Osteocyte (in vitro differentiated cells): ENCODE measurements at places on chromosomes 1 and 21. TPM values are rescaled to one million over a fixed set of nuclear protein-coding genes. Genes with fewer than 3 reads are reported as not detected.

DNA sequence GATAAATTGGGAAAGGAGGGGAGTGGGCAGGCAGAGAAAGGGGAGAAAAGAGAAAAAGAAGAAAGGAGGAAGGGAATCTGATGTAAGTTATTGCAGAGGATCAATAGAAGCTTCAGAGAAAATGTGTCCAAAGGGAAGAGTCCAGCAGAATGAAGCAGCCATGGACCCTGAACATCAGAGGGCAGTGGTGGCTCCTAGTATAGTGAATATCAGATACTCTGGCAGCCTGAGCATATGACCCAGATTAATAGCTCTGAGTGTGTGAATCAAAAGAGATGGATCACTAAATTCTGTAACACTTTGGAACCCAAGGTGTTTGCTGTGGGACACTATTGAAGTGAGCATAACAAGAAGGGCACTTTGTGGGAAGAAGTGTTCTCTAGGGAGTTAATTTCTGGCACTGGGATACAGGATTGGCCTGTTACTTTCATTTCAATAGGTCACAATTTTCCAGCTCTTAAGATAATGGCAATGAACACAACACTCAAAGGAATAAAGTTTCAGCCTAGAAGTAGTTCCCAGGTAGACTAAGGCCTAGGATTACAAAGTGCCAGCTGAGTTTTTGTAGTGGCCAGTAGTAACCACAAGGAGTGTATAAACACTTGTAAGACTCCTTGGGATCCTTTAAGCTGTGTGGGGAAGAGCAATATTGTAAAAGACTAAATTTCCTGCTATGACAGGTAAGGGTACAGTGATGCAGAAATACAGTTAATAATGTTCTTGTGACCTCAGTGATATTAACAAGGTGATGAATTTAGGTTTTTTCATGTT, 164.5 kb upstream of the BEND5 start:
- no peak for DNase-seq

Gene MXRA8
- total RNA-seq = 440 and 449 TPM in 2 replicates

Gene RNU1-3
- 2,650 and 2,859 TPM in 2 replicates for total RNA-seq

Gene KCNAB2
- total RNA-seq = 9.3 and 10.4 TPM in 2 replicates

GRCh38 chr21:44533891-44534627, 5.9 kb downstream of the KRTAP10-1 start:
- DNase-seq = no peak

GRCh38 chr1:17112496-17113236, 6.6 kb downstream of the PADI2 start:
- DNase-seq = no peak

DNA sequence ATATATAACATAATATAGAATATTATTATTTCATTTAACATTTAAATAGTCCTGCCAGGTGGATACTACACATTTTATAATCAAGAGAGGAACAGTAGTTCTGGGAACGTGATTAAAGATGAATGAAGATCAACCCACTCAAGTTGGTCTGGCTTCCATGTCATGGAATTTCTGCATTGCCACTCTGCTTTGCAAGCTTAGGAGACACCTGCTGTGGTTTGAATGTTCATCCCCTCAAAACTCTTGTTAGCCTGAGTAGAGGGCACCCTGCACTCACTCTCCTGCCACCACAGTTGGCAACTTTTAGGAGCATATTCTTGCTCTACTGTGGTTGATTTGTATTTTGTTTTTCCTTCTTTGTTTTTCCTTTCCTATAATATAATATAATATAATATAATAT, 153.2 kb downstream of the GLUL start:
- no peak for DNase-seq

GRCh38 chr1:59384443-59384842, 87.5 kb downstream of the FGGY start:
- no peak for DNase-seq

DNA sequence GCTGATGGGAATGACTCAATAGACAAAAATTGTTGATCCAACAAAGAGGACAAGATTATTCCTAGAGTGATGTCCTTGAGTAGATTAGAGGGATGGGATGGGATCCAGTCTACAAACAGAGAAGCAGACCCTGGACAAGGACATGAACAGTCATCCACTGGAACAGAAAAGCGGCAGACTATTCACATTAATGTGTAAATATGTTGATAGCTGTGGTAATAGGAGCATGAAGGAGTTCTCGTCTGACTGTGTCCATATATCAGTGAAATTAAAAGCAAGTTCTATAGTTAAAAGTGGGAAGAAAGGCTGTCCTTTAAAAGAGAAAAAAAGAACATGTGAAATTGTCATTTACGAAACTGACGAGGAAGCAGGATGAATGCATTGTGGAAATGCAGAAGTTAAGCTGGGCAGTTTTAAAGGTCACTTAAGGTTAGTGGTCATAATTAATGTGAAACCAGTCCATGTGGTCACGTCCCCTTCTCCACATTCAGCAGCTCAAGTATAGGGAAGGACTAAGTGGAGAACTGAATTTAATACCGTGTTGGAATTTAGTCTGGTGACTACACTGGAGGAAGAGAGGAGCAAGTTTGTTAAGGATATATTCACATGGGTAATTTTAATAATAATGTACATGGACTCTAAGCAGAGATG, 62.1 kb downstream of the PIK3R3 start:
- DNase-seq = no peak

GRCh38 chr1:169999331-169999741, 75.2 kb downstream of the KIFAP3 start:
- DNase-seq = no peak

DNA sequence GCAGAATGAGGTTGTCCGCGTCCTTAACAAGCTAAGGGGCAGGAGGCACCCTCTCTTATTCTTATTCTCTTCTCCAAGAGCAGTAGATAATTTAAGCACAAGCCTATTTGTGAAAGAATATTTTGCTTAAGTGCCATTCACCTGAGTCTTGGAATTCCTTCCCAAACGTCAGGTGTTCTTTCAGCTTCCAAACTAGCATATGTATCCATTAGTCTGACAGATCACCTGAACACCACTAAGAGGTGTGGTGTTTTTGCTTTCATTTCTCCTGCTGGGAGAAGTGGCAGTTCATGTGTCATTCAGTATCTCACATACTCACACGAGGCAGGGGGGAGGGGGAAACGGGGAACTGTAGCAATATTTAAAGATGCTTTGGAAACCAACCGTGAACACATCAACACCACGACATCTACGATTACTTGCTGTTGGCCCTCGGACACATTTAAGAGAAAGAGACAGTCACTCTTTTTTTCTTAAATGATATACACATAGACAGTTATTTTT, 45.5 kb upstream of the RBM15 start:
- DNase-seq = no peak

Gene SPRR1A
- total RNA-seq = not detected in 2 replicates

Gene PPIAL4G
- total RNA-seq = not detected in 2 replicates

Gene CFHR1
- total RNA-seq = not detected in 2 replicates

DNA sequence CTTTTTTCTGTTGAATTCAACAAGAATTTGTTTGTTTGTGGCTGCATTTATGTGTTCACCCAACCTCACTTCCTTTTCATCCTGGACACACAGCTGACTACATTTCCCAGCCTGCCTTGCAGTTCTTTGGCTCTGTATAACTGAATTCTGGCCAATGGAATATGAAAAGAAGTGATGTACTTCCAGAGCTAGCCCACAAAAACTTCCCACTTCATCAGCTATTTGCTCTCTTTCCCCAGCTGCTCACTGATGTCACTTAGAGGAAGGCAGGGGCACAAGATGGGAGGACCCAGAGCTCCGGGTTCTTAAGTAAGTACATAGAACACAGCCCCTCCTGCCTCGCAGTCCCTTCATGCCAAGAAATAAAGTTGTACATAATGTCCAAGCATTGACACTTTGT, 235.0 kb upstream of the FGGY start:
- DNase-seq = no peak

DNA sequence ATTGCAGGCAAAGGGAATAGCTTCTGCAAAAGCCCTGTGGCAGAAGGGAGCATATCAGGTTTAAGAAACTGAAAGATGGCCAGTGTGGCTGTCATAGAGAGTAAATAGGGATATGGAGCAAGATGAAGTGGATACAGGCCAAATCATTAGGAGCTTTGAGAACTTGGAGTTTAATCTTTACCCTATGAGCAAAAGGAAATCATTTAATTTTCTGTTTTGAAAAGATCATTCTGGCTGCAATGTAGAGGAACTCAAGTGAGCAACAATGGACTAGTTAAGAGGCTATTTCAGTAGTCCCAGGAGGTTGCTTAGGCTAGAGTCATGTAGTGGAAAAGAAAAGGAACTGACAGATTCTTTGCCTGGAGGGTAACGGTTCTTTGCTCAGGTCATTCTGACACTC, 47.2 kb downstream of the RAP1A start:
- no peak for DNase-seq

GRCh38 chr1:45730075-45730779, 20.2 kb downstream of the IPP start:
- DNase-seq = no peak

GRCh38 chr1:18925279-18925678, 22.9 kb upstream of the ALDH4A1 start:
- DNase-seq = no peak

DNA sequence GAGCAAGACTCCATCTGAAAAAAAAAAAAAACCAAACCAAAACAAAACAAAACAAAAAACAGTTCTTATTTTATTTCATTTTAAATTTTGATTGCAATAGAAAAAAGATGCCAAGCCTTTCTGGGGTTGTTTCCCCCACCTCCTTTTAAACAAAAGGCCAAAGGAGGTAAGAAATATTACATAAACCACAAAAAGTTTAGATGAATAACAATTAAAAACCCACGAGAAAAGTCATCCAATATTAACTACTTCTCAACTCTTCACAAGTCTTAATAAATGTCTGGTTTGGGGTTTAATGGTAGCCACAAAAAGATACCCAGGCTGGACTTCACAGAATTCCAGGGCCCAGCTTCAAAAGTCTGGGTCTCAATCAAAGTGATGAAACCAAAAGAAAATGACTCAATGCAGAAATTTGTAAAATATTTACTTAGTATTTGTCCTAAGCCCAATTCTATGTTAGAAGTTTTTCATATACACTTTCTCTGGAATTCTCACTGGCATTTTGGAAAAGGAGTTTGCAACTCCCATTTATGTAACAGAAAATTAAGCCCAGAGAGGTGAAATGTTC, 47.0 kb upstream of the SDC3 start:
- no peak for DNase-seq

GRCh38 chr1:94755675-94756074, 64.5 kb upstream of the SLC44A3 start:
- DNase-seq = peak; percentile 83

- DNase-seq = no peak
Measured at GRCh38 chr1:96713649-96714048, 7.9 kb upstream of the PTBP2 start.

Gene RIPK4
- 2.4 and 2.7 TPM in 2 replicates for total RNA-seq

Gene FAF1
- 50.9 and 52.0 TPM in 2 replicates for total RNA-seq

DNA sequence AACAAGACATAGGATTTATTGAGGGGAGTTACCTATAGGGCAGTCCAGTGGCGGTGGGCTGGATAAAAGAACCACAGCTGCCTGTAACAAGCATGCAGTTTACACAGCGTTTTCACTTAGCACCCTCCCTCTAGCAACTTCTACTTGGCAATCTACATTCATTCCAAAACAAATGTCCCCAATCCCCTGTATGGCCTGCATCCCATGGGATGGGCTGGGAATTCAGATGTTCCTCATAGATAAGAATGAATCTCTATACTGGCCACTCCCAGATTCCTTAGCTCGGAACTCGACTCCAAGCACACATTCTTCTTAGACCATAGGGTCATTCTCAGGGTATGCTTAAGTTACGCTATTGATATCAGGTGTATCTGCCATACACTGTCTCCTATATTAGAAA, 33.3 kb downstream of the PCP4 start:
- DNase-seq = no peak

DNA sequence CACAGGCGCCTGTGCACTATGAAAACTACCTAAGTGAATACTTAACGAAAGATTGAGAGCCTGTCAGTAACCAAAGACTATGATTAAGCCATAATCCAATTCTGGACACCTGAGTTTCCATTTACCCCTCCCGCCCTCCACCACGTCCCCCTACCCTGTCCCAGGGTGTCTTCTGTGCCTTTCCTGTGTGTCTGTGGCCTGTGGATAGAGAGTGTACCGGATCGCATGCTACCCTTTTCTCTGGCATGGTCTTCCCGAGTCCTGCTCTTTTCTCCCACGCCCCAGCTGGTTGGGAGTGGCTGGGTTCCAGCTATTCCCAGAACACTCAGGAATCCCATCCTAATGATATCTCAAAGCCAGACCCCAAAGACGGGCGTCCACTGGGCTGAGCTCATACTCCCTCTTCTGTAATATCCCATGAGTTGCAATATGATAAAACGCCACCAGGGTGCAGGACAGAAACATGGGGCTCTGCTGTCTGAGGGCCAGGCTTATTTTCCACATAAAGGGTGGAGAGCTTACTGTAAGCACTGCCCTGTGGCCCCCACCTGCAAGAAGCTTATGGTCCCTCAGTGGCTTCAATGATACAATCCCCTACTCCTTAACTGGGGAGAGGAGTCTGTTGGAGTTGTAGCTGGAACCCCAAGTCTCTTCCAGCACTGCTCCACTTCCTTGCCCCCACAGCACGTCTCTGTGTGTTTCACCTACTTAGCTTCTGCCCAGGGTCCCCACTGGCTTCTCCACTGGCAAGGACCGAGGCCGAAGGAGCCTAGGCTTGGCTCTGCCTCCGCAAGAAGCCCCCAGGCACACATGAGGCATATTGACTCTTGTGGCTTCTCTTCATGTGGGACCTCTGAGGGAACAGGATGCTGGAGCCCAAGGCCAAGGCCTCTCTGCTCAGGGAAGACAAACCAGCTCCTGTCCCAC, 17.6 kb upstream of the ALX3 start:
- DNase-seq = no peak

DNA sequence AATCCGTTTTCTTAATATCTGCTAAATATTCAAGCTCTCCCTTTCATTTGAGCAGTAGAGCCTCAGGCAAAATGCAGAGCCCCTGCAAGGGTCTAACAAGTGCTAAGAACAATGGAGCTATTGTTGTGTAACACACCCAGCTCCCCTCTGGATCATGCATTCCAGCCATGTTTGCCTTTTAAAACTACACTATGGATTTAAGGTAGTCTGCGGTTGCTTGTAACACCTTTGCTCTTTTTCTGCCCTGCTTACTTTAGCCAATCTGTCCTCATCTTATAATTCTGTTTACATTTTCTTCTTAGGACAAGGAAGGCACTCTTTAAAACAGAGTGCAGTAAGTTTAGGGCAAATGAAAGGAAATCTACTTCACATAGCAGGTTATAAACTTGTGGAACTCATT, 60.0 kb upstream of the C1orf105 start:
- no peak for DNase-seq
